ENCODE measurements at places on chromosomes 7 and 10.

DNA sequence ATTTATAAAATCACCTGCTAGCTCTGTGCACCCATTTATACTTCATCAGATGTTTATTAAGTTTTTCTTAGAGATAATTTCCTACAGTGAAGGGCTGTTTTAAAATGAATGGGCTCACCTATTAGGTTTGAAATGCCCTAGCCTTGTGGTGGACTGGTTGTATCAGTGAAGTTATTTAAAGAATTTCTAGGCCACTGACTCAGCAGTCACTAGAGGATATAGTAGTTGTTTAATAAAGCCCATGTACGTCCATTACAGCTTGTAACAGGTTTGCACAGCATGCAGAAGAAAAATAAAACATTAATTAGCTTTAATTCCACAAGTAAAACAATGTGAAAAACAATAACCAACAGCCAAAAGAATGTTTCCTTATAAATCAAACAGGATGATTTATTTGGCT lies 128.0 kb downstream of the RSU1 start:
- no peak for DNase-seq

DNA sequence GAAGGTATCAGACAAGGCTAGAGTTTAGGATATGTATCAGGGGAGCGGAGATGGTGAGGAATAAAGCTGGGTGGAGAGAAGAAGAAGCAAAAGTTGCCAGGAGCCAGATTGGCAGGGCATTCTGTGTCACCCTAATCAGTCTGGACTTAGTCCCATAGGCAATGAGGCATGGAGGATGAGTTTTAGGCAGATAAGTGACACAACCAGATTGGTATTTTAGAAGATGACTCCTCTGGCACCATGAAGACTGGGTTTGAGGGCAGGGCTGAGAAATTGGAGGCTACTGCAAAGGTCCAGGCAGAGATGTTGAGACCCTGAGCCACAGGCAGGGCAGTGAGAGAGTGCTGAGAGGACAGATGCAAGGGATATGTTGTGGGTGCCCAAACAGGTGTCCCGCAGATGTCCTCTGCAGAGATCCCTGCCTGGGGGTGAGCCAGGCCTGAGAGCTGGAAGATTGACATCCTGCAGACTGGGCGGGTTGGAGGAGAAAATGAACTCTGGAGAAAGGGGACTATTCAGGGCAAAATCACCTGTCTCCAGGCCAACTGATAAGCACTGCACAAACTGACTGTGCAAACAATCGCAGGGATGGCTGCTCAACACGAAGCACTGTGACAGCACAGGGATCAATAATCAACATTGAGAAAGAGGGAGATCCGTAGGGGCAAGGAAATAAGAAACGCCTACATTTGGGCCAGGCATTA lies 11.9 kb upstream of the HABP2 start:
- DNase-seq = no peak

DNA sequence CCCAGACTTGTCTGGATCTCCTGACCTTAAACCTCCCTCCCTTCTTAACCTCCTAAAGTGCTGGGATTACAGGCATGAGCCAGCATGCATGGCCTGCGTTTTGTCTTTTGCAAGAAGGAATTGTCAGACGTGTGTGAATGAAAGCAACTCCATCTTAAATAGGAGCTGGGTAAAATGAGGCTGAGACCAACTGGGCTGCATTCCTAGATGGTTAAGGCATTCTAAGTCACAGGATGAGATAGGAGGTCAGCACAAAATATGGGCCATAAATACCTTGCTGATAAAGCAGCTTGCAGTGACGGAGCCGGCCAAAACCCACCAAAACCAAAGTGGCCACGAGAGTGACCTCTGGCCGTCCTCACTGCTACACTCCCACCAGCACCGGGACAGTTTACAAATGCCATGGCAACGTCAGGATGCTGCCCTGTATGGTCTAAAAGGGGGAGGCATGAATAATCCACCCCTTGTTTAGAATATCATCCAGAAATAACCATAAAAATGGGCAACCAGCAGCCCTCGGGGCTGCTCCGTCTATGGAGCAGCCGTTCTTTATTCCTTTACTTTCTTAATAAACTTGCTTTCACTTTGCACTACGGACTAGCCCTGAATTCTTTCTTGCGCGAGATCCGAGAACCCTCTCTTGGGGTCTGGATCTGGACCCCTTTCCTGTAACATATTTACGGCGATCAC lies 41.2 kb upstream of the SDK1 start:
- no peak for DNase-seq

- no peak for DNase-seq
Measured at GRCh38 chr7:45196374-45196773, 38.8 kb downstream of the RAMP3 start.

DNA sequence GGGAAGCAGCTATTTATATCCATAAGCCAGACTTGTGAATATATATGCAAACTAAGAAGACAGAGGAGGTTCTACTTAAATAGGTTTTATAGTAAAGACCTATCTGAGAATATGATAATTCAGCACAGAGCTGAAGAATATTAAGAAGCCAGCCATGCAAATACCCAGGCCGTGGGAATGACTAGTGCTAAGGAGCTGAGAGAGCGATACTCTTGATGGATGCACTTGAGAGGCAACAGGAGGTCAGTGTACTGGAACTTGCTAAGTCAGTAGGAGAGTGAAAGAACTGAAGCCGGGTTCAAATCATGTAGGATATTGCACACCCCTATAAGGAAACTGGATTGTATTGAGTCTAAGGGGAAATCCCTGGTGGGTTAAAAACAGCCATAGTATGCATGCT lies 943.6 kb upstream of the MBL2 start:
- DNase-seq = no peak

- DNase-seq = no peak
Measured at GRCh38 chr7:85699482-85699881, 512.6 kb upstream of the SEMA3D start.

DNA sequence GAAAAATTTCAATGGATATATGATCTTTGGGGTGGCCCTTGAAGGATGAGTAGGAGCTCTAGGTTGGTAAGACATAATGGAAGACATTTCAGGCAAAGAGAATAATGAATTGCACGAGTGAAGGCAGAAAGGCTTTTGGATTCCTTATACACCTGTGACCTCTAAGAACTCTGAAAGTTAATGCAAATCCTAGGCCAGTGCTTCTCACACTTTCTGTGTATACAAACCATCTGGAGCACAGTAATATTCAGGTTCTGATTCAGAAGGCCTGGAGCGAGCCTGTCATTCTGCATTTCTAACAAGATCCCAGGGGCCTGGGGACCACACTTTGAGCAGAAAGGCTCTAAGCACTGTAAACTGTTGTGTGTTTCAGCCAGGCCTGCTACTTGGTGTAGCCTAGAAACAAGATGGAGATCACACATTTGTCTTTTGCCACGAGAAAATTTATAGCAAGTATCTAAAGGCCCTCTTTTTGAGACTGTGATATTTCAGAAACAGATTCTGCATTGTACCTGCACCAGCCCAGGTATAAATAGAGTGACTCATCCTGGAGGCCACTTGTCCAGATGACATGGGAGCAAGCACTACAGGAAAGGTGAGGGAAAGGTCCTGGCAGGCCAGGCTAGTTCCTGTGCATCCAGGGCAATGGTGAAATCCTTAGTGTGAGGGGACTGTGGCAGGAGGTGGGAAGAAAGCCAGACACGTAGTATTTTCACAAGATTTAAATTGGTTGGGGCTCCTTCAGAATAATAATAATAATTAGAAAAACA lies 24.4 kb downstream of the MRPS33 start:
- DNase-seq = no peak

Measured in hypothalamus (tissue), 51 donors.